ENCODE measurements at places on chromosomes 12 and 14. TPM values are rescaled to one million over a fixed set of nuclear protein-coding genes. Genes with fewer than 3 reads are reported as not detected.

- DNase-seq, result no peak
Measured at GRCh38 chr12:14946162-14946561, 7.8 kb upstream of the ERP27 start.

DNA sequence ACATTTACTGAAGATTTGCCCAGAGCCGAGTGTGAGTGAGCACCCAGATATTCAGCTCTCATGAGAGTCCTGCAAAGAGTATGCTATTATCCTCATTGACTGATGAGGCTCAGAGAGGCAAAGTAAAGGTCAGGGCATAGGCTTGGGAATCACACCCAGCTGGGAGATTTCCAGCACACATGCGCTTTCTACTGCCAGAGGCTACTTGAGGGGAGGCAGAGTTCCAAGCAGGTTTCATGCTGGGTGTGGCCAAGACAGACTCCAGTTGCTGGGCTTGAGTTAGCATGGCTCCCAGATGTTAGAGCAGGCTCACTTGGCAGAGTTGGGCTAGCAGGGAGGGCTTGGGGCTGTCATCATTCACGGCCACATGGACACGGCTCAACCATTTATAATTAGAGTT, 14.4 kb upstream of the FAM181A start:
- no peak for DNase-seq

Gene MYF6
- total RNA-seq, result not detected

DNA sequence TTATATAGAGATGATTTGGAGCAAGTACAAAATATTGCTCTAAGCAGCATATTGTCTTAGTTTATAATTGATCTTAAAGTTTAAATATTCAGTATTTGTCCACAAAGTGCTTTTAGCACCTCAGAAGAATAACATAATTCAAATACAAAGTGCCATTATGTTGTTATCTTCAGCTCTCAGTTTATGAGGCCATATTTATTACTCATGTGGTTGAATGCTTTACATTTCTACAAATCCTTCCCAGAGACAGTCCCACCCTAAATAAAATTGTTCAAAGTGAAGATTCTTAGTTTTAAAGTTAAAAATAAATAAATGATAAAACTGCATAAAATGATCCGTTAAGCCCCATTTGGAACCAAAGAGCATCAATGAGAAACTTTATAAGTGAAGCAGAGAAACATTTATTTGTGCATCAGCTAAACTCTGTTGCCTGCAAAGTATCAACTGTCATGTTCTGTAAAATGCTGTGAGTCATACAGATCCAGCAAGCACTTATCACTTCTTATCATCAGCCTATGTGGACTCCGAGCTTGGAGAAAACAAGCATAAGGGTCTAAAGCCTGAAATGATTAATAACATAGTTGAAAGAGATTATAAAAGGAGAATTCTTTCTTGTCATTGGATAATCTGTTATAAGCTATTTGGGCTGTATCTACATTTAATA, 218.9 kb downstream of the ADAMTS20 start:
- peak; percentile 74 for DNase-seq

- no peak for DNase-seq
Measured at GRCh38 chr12:109753054-109753401, 39.4 kb downstream of the FAM222A start.

DNA sequence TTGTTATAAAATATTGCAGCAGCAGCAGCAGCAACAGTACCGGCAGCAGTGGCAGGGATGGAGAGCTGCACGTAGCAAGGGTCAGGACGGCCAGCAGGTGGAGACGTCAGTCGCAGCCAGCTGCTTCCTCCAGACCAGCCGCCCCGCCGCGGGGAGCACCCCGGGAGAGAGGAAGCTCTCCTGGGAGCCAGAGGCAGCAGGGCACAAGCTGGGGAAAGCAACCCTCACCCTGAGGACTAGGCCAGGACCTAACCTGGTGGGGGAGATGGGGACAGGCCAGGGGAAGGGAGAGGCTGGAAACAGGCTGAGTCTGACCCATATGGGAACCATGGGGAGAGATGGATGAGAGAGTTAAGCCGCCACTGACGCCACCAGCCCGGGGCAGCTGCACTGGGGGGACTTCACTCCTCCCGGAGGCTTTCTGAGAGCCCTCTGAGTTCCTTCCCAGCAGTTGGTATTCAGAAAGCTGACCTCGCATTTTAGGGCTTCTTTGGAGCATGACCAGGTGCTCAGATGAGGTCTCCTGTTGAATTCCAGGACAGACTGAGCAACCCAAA, 56.3 kb downstream of the SPTB start:
- peak; percentile 61 for DNase-seq

GRCh38 chr12:102067574-102068258, 5.9 kb upstream of the WASHC3 start:
- DNase-seq, result no peak

GRCh38 chr14:69606258-69607184, 4.9 kb upstream of the SUSD6 start:
- peak; percentile 11 for DNase-seq

Gene TEX52
- 0.10 TPM for total RNA-seq

DNA sequence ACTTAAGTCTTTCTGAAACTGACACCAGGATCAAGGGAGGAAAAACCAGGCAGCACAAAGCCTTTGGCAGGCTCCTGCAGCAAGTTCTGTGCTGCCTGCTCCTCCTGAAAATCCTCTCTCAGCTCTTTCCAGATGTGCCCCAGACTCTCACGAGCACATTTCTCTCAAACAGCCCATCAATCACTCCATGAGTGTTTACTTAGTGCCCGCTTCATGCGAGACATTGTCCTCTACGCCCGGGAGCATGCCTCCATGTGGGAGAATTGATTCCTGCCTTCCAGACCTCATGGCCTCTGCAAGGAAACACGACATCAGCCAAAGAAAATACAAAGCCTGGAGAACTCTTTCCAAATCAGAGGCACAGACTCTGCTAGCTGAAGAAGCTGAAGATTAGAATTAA, 46.5 kb upstream of the TSPAN11 start:
- DNase-seq, result no peak

Gene RAB5B
- 32.1 TPM for total RNA-seq

Gene GALNT4
- total RNA-seq, result 6.7 TPM

Gene KCNJ8
- not detected for total RNA-seq

GRCh38 chr14:33642691-33643244, 308.1 kb downstream of the EGLN3 start:
- DNase-seq, result no peak

DNA sequence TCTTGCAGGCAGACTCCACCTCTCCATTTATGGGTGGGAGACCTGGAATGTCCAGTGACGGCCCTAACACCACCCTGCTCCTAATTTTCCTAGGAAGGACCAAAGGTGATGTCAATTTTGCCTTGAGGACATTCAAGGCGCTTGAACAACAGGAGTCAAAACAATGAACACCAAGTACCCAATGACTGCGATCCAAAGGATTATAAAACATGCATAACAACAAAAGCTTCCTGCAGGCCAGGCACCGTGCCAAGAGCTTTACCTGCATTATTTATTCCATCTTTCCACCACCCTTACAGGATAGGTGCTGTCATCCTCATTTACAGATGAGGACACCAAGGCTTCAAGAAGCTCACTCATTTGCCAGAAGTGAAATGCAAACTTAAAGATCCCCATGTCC, 15.2 kb upstream of the FOXN3 start:
- DNase-seq, result no peak

- DNase-seq, result peak; percentile 48
Measured at GRCh38 chr12:6914246-6914946, at the start of gene ENO2. ENO2 (plus strand) TSS chr12:6914580; CDS start chr12:6915833, 1,253 bp downstream.

GRCh38 chr12:74722709-74723108, 185.1 kb downstream of the ATXN7L3B start:
- no peak for DNase-seq

DNA sequence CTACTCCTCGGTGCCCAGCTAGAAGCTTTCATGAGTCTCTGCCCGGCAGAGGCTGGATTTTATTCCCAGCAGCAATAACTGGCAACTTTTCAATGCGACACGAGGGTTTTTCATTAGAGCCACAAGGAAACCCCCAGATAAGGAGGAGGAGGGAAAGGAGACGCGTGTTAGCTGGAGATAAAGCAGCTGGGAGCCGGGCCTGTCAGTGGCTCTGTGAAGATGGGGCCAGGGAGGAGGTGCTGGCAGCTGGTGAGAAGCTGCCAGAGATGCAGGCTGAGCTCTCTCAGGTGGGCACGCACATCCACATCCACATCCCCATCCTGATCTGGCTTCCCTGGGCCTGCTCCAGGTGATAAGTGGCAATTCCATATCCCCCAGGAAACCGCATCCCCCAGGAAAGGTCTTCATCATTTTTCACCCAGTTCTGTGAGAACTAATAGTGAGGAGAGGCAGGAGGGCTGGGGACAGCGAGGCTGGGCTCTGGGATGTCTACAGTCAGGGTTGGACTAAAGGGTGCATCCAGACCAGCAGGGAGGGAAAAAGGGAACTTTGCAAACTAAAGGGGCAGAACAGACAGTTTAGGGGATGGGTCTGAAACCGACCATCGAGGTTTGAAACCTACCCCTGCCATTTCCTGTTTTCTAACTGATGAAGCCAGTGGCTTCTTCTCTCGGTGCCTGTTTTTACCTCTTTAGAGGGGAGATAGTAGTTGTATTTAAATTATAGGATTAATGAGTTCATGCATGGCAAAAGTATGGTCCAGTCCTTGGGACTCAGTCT, 413.2 kb downstream of the DPF3 start:
- no peak for DNase-seq

DNA sequence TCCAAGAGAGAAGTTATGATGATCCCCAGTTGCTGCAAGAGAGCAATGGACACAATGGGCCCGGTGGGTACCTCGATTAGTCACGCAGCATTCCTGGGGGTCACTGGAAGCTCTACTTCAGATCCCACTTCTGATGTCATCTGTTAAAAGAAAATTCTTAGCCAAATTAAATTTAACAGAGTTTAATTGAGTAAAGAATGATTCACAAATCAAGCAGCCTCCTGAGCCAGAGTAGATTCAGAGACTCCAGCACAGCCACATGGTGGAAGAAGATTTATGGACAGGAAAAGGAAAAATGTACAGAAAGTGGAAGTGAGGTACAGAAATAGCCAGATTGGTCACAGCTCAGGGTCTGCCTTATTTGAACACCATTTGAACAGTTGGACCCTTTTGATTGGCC, 107.5 kb downstream of the SPTSSA start:
- DNase-seq, result no peak

Gene OTOGL
- 0.18 TPM for total RNA-seq

DNA sequence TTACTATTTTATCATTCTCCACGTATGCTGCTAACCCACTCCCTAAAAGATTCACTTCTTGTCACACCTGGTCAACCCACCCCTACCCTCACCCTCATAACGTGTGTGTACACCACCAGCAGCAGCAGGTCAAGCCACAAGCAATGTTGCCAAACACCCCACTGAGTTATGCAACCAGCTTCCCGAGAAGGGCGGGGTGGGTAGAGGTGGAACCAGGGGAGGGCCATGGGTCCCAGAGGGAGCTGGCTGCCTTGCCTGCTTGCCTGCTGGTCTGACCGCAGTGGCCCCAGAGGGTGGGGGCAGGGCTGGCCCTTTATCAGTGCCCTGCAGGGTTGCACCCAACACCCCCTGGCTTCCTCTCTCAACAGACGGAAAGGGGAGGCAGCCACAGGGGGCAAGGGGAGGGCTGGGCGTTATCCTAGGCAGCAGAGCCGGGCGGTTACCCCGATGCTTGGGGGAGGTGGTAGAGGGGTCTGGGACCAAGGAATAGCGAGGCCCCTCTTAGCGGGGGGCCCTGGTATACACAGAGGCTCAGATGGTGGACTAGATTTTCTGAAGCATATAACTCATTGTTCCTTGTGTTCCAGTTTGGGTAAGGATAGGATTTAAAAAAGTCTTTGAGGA, 3.5 kb upstream of the NFE2 start:
- peak; percentile 64 for DNase-seq

Gene LRIG3
- total RNA-seq, result 10.7 TPM

DNA sequence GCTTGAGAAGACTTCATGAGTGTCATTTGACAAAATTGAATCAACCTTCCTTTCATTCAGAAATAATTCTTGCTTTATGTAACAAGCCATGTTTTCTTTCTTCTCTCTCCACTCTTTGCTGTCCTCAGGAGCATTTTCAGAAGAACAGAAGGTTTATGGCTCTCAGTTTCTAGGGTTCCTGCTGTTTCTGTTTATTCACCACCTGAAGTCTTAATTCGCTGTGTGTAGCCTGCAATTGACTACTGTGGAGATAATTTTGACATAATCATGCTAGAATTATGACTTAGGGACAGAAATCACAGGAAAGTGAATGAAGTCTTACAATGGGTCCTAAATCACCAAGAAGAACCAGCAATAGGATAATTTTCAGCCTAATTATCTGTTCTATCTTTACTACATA, 7.2 kb upstream of the PLEKHG7 start:
- DNase-seq, result no peak

DNA sequence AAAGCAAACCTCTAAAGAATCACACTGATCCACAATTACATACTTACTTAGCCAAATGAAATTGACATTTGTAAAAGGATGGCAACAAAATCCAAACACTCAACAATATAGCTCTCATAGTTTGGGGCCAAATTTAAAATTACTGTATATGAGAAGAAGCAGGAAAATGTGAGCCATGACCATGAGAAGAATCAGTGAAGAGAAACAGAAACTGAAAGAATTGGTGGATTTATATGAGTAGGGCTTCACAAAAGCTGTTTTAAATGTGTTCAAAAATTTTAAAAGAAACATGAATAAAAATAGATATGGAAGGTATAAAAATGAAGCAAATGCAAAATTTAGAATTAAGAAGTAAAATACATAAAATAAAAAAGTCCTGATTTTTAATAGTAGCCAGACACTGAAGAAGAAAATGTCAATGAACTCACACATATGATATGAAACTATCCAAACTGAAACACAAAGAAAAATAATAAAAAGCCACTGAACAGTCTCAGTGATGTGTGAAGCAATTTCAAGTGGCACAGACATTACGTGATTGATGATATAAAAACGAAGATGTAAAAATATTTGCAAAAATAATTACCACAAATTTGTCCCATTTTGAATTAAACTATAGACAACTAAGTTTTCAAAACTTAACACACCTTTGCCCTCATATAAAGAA, 87.9 kb upstream of the MDGA2 start:
- DNase-seq, result no peak

Data from HT-29 (cell line).